ENCODE measurements at places on chromosomes 12 and 14. TPM values are rescaled to one million over a fixed set of nuclear protein-coding genes. Genes with fewer than 3 reads are reported as not detected.

DNA sequence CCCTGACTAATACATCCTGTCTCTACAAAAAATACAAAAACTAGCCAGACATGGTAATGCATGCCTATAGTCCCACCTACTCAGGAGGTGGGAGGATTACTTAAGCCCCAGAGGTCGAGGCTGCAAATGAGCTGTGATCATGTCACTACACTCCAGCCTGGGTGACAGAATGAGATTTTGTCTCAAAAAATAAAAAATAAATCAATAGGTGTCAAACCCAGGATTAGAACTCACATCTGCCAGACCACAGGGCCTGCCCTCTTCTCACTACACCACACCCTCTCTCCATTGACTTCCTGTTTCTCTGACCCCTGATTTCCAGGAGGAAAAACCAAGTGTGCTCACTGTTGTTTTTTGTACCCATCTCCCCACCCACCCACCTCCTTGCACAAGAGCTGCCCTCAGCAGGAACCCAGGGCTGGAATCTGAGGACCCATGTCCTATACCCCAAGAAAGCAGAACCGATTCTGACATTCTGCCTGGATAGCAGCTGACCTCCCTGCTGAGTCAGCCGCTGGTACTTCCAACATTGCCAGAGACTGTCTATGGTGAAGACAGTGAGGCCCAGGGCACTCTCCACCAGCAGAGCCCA is 6.2 kb downstream of the CMKLR1 start:
- DNase-seq: no peak

GRCh38 chr12:114686773-114687500 is 3.0 kb upstream of the TBX3 start:
- DNase-seq: peak; percentile 23

DNA sequence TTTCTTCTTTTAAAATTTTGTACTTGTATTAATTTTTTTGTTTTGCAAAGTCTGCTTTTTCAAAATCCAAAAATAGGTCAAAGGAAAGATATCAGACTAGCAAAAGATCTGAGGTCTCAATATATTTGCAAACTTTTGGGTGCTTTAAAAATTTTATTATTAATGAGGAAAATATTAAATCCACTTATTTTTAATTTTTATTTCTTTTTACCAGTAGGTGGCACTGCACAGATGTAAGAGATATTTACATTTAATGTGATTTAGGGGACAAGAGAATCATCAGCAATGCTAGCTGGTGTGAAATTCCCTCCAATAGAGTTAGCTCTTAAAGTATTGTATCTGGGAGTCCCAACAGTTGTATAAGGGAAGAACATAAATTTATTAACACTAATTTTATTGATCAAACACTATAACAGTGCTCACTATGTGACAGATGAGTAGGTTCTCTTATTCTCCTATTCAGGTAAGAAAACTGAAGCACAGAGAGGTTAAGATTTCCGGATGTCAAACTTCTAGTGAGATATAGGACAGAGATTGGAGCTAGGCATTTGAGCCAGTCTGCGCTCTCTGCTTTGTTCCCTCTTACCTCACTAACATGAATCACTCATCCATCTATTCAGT is 30.5 kb downstream of the ALX1 start:
- DNase-seq: peak; percentile 28

- DNase-seq: peak; percentile 3
These were observed 1120.5 kb upstream of the FLRT2 start for GRCh38 chr14:84409435-84409834.

GRCh38 chr12:75602106-75602505 is 90.7 kb upstream of the KRR1 start:
- DNase-seq: no peak

- no peak for DNase-seq
These were observed 225.8 kb downstream of the C12orf42 start for GRCh38 chr12:103269946-103270345.

Gene IFNG
- total RNA-seq: not detected

GRCh38 chr12:64611341-64612284 is 1.3 kb downstream of the RASSF3 start:
- DNase-seq: peak; percentile 52

Gene AQP6
- not detected for total RNA-seq
